ENCODE measurements at places on chromosomes 6 and 20. TPM values are rescaled to one million over a fixed set of nuclear protein-coding genes. Genes with fewer than 3 reads are reported as not detected.

Gene PRDM13
- not detected for total RNA-seq

Gene PAK5
- not detected for total RNA-seq

Gene CCN5
- total RNA-seq, result not detected

Gene CPNE5
- total RNA-seq, result 0.47 TPM

Gene HTR1E
- total RNA-seq, result not detected

Gene MOG
- total RNA-seq, result not detected

Gene NR2E1
- not detected for total RNA-seq

Gene DYNLT1
- total RNA-seq, result 98.5 TPM

DNA sequence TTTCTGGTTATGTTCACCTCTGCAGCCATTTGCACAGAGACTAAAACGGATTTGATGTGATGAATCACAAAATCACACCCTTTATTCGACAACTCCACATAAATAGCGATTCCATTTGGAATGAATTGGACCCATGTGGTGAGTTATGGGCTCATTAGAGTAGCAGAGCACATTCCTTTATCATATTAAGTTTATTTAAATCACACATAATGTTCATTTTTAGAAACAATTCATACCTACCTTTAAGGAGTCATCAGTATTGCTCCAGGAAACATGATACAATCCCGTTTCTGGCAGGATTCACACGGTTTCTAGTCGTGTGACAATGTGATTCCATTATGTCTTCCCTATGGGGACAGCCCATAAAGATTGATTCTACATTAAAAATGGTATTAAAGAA, 303.5 kb downstream of the CDH4 start:
- peaks cover 2% of the 10 kb centered on the region for H3K4me1 ChIP-seq
- no peak overlapping the region for H3K27ac ChIP-seq
- no peak for DNase-seq

DNA sequence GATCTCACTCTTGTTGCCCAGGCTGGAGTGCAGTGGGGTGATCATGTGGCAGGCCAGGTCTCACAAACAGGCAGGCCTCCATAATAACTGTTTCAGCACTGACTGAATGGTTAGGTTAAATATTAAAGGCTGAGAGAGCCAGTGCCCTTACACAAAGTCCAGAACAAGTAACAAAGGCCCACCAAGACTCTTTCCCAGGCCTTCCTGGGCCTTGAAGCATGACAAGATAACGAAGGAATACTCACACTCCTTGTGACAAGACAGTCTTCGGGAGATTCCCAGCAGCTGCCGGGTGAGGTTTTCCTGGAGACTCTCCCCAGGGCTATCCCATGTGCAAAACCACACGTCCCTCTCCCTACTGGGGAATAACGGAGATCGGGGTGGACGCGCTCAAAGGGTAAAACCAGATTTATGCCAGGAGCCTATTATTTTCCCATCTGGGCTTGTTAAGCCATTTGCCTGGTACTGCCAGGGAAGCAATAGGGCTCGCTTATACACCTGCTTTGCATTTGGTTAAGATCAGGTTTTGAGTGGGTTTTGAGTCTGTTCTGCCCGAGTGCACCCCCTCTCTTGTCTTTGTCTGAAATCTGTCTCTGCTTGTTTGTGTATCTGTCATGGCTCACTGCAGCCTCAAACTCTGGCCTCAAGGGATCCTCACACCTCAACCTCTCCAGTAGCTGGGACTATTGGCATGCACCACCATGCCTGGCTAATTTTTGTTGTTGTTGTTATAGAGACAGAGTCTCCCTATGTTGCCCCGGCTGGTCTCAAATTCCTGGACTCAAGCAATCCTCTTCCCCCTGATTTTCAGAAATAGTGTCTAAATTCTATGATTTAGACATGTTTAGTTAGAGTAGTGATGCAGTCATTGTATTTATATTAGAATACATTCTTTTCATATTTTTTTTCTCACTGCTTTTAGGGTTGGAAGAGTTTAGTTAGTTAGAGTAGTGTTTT, 1.4 kb upstream of the ENPP3 start:
- no peaks in the 10 kb centered on the region for H3K27me3 ChIP-seq
- H3K36me3 ChIP-seq, result no peaks in the 10 kb centered on the region
- H3K27ac ChIP-seq, result no peak overlapping the region
- no peak overlapping the region for H3K4me3 ChIP-seq
- no peak for DNase-seq
- peaks cover 4% of the 10 kb centered on the region for H3K4me1 ChIP-seq

DNA sequence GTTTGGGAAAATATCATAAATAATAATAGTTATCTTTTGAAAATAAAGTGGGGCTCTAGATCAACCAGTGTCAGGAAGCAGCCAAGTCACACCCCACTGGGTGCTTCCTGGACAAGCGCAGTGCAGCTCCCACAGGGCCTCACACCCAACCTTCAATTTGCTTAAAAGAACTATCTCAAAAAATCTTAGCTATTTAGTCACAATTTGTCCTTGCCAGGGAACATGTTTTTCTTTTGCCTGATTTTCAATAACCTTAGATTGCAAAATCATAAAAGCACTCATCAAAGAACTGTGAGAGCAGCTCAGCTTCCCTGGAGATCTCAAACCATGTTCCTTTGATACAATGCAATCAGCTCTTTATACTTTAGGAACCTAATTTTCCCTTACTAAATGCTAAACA, 1.6 kb upstream of the NCOA7 start:
- peak; percentile 37 for DNase-seq
- peaks cover 7% of the 10 kb centered on the region for H3K36me3 ChIP-seq
- peaks cover 18% of the 10 kb centered on the region for H3K4me1 ChIP-seq
- H3K27me3 ChIP-seq, result no peaks in the 10 kb centered on the region

GRCh38 chr6:105726902-105727655, 324.2 kb upstream of the PREP start:
- H3K4me1 ChIP-seq, result no peaks in the 10 kb centered on the region
- no peak overlapping the region for H3K4me3 ChIP-seq
- no peak overlapping the region for H3K27ac ChIP-seq
- no peaks in the 10 kb centered on the region for H3K27me3 ChIP-seq
- DNase-seq, result no peak
- no peaks in the 10 kb centered on the region for H3K36me3 ChIP-seq

DNA sequence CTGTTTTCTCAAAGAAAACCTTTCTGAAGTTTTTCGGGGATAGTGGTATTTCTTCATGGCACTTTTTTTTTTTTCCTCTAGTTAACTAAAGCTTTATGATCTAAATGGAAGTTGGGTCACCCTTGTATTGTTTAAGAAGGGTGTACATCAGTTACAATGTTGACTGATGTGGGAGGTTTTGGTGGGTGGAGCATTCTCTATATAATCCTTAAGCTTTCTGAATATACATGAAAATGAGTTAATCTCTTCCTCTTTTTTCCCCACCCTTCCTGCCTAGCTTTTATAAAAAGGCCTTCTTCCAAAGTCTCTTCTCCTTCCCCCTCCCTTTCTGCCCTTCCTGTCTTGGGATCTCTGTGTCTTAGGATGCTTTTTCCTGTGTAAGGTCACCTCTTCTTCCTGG, 47.2 kb downstream of the DHX35 start:
- no peaks in the 10 kb centered on the region for H3K27me3 ChIP-seq
- DNase-seq, result no peak
- H3K4me3 ChIP-seq, result no peak overlapping the region
- no peaks in the 10 kb centered on the region for H3K4me1 ChIP-seq

DNA sequence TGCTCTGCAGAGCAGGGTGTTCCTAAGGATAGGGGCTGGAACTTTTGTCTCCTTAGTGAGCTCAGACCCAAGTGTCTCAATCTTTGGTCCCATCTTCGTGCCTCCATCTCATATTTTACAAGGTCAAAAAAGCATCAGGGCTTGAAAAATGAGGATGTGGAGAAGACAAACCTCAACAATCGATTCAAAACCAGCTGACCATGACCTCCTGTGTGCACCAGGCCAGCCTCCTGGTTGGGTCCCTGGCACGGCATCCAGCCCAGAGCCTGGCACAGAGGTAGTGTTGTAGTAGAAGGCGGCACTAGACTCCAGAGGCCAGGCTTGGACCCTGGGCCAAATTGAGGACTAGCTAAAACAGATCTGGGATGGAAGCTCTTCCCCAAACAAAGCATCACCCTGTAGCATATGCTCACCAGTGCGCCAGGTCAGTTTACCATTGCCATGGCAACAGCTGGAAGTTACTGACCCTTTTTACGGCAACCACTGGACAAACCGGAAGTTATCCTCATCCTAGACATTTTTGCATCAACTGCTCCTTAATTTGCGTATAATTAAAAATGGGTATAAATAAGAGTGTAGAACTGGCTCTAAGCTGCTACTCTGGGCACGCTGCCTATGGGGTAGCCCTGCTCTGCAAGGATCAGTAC, 69.3 kb upstream of the BLCAP start:
- H3K27ac ChIP-seq, result no peak overlapping the region
- DNase-seq, result no peak
- H3K27me3 ChIP-seq, result peaks cover 43% of the 10 kb centered on the region
- H3K36me3 ChIP-seq, result no peaks in the 10 kb centered on the region

DNA sequence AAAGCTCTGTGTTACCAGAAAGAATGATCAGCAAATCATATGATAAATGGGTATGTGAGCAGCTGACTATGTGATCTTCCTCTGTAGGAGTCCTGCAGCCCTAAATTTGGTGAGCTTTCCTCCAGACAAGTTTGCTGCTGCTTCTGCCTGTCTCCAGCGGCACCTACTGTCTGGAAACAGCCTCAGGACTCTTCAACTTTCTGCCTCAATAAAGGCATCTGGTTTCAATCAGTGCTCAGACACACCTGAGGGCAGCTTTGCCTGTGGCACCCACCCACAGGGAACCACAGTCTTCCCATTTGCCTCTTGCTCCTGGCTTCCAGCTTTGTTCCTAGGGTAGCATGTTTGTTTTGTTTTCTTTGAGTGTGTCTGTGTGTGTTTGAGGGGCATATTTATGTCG, 727.9 kb upstream of the MAN1A1 start:
- H3K4me3 ChIP-seq, result no peak overlapping the region
- H3K36me3 ChIP-seq, result no peaks in the 10 kb centered on the region
- no peaks in the 10 kb centered on the region for H3K27me3 ChIP-seq
- no peaks in the 10 kb centered on the region for H3K4me1 ChIP-seq

- H3K27ac ChIP-seq, result peak overlapping the region; percentile 44
- peaks cover 16% of the 10 kb centered on the region for H3K4me1 ChIP-seq
- no peak overlapping the region for H3K4me3 ChIP-seq
- peak; percentile 86 for DNase-seq
- no peaks in the 10 kb centered on the region for H3K27me3 ChIP-seq
Measured at GRCh38 chr6:157861184-157861583, 38.1 kb downstream of the SNX9 start.

All from K562 (cell line).